ENCODE measurements at places on chromosomes 7 and 10.

GRCh38 chr7:2148814-2149213 is 83.9 kb downstream of the MAD1L1 start:
- DNase-seq = no peak

- DNase-seq = no peak
These were observed 641 bp upstream of the ASB13 start for GRCh38 chr10:5666841-5667630.

DNA sequence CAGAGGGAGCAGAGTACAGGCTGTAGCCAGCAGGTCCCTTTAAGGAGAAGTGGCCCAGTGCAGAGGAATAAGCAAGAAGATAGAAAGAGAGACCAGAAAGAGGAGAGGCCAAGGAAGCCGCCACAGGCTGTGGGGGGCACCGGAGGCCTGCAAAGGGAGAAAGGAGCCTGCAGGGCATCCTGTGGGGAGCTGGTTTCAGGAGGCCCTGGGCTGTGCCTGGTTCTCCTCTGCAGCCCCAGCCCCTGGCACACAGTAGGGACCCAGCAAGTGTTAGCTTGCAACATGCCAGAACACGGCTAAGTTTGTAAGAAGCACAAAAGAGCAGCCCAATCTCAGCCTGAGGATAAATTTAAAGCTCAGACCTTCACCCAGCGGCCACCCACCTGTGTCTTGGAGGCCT is 12.3 kb upstream of the C10orf71 start:
- DNase-seq = no peak

- DNase-seq = no peak
These were observed at the start of gene PAOX for GRCh38 chr10:133379152-133379800. PAOX (plus strand) TSS chr10:133379262; CDS start chr10:133379317, 55 bp downstream.

DNA sequence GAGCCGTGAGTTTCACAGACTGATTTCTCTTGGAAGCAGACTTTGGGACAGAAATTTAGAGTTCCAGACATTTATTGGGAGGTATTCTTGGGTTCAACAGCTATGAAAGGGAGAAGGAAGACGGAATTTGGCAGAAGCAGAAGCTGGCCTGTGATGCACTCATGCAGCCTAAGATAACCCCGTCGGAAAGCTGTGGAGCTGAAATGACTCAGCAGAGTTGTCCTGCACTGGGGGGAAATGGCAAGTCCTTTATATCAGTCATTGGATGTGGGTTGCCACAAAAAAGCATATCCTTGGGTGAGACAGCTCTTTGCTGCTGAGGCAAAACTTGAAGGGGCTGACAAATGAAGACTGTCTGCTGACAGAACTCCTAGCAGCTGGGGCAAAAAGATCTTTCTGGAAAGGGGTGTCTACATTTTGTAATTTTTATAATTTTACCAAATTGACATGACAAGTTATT is 11.5 kb upstream of the MICU1 start:
- no peak for DNase-seq

GRCh38 chr10:85060944-85061343 is 732.6 kb downstream of the CCSER2 start:
- DNase-seq = no peak

DNA sequence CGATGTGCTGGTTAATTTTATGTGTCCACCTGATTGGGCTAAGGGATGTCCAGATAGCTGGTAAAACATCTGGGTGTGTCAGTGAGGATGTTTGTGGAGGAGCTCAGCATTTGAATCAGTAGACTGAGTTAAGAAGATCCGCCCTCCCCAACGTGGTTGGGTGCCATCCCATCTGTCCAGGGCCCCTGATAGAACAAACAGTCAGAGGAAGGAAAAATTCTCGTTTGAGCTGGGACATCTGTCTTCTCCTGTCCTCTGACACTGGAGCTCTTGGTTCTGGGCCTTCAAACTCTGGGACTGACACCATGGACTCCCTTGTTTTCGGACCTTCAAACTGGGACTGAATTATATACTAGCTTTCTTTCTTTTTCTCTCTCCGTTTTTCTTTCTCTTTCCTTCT is 59.6 kb downstream of the CARD11 start:
- DNase-seq = no peak

DNA sequence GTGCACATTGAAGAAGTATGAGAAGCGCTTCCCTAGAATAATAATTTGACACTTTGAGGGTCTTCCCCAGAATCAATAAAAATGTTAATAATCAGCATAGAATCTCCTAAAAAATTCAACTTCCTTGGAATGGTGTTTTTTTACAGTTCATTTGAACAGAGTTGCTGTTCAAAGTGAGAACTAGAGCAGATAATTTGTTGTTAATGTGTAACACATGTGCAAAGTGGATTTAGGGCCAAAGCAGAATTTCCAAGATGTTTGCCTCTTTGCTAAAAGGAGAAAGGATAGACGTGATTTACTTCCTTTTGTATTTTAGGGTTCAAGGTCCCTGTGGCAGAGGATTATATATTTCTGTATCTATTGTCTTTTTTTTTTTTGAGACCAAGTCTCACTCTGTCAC is 73.8 kb downstream of the ZNF277 start:
- DNase-seq = no peak

DNA sequence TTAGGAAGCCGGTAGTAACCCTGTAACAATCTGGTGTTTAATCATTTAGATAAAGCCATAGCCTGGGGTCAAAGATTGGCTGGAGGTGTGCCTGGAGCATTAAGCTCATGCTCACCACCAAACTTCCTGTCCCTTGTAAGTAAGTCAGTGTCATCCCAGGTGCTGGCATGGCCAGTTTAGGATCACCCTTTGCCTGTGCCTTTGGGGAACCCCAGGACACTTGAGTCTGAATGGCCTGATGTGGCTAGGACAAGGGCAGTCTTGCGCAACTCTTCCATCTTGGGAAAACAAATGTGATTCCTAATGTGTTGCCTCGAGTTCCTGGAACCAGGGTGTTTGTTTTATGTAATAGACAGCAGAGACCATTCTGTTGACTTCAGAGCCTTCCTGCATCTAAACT is 154.8 kb downstream of the GRK5 start:
- DNase-seq = no peak
